Effector CD4-positive, alpha-beta T cell (primary cell): ENCODE measurements at places on chromosomes 13 and 19.

DNA sequence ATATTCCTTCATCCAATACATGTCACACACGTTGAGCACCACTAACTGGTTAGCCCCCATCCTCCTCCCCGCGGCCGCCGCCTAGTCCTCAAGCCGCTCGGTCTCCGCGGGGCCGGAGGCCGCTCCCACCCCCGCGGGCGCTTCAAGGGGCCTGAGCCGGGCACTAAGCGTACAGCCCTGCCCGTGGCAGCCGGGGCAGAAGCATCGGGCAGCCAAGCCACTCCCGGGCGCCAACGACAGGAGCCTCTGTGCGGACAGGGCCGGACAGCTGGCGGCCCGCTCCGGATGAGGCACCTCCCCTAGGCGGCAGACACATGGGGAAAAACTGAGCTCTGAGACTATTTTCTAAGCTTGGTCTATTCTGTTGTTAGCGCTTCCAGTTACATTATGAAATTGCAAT, 2.8 kb upstream of the ZNF543 start:
- no peak for DNase-seq

DNA sequence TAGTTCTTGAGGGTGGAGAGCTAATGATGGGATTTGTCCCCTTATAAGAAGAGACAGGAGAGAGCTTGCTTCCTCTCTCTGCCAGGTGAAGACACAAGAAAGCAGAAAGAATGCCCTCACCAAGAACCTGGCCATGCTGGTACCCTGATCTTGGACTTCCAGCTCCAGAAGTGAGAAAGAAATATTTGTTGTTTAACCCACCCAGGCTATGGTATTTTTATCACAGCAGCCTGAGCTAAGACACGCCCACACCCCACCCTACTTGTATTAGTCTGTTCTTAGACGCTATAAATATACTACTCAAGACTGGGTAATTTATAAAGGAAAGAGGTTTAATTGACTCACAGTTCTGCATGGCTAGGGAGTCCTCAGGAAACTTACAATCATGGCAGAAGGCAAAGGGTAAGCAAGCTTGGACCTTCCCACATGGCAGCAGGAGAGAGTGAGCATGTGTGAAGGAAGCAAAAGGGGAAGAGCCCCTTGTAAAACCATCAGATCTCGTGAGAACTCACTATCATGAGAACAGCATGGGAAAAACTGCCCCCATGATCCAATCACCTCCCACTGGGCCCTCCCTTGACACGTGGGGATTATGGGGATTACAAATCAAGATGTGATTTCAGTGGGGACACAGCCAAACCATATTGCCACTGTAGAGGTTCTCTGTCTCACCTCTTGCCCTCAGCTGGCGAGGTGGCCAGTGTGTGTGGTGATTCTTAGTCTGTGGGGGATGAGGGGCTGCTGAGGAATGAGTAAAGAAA, 57.4 kb upstream of the RCBTB2 start:
- no peak for DNase-seq

GRCh38 chr13:51364404-51365008, 25.0 kb downstream of the SERPINE3 start:
- no peak for DNase-seq

GRCh38 chr13:26919311-26919710, 158.7 kb upstream of the GPR12 start:
- DNase-seq, result no peak

- DNase-seq, result no peak
Measured at GRCh38 chr19:3608079-3608641, 1.5 kb upstream of the TBXA2R start.

- DNase-seq, result no peak
Measured at GRCh38 chr13:108980237-108980636, 350.8 kb downstream of the MYO16 start.

DNA sequence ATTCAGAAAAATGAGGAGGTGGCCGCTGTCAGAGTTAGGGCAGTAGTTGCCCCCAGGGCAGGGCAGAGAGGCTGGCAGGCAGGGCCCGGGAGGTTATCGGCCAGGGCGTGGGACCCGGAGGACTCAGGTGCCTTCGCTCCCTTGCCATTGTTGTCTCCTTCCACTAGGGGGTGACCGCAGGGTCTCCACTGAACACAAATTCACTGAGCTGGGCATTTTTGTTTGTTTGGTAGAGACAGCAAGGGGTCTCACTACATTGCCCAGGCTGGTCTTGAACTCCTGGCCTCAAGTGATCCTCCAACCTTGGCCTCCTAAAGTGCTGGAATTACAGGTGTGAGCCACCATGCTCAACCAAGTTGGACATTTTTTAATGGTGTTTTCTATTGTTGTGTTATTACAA, 25.1 kb downstream of the CARS2 start:
- DNase-seq, result no peak

DNA sequence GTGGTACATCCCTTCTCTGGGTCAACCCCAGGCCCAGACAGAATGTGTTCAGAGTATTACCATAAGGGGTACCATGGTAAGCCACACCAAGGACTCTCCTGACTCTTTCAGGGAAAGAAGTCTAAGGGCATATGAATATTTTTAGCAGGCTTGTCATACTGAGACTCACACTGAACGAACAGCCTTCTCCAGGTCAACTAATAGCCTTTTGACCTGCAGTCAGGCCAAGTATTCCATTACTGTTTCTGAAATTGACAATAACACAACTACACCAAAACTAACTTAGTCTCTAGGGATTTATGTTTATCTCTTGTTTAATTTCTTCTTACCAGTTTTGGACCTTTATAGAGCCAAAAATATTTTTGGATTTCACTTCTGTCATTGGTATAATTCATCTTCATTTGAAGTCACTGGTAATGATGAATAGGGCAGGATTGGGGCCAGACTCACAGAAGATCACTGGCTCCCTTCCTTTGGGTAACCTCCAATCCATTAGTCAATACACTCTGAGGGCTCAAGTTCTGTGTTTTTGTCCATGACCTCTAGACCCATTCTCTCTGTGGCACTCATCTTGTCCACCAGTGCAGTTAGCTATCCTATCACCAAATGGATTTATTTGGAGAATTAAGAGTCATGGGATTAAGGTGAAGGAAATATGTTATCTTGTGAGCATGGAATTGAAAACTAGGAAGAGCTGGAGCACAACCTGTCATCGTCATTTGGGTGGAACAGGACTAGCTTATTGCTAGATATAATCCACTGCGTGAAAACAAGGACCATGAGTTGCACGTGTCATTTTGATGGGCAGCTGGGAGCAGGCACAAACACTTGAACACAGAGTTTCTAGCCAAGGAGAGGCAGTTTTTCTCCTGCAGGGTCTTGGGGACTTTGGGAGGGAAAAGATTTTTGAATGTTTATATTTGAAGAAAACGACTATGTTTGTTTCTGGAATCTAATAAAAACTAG, 313.3 kb downstream of the DCLK1 start:
- DNase-seq, result no peak

DNA sequence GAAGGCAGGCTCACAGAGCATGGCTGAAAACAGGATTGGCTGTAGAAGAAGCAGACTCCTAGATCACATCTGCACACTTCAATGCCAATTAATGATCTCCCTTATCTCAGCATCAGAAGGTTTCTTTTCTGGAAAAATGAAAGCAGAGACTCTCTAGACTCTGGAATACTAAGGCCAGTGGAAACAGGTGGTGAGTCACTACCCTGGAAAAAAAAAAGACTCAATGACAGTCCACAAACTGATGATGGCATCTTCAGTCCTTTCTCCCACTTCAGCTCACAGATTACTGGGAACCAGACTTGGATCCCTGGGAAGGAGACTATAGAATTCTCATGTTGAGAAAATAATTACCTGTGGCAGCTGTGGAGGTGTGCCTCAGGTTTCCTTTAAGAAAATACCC, 47.5 kb upstream of the MBNL2 start:
- DNase-seq, result no peak

DNA sequence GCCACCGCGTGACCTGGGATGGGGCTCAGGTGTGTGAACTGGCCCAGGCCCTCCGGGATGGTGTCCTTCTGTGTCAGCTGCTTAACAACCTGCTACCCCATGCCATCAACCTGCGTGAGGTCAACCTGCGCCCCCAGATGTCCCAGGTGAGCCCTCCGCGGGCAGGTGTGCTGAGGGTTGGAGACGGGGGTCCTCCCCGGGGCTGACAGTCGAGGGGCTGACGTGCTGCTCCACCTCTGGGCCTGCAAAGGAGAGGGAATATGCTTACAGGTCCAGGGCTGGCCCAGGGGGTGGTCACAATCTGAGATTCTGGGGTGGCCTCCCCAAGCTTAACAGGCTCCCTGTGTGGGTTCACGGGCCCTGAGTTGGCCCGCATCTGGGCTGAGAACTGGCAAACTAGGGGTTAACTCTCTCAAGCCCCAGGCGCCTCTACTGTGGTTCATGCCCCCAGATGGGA, 386 bp downstream of the VAV1 start:
- no peak for DNase-seq

DNA sequence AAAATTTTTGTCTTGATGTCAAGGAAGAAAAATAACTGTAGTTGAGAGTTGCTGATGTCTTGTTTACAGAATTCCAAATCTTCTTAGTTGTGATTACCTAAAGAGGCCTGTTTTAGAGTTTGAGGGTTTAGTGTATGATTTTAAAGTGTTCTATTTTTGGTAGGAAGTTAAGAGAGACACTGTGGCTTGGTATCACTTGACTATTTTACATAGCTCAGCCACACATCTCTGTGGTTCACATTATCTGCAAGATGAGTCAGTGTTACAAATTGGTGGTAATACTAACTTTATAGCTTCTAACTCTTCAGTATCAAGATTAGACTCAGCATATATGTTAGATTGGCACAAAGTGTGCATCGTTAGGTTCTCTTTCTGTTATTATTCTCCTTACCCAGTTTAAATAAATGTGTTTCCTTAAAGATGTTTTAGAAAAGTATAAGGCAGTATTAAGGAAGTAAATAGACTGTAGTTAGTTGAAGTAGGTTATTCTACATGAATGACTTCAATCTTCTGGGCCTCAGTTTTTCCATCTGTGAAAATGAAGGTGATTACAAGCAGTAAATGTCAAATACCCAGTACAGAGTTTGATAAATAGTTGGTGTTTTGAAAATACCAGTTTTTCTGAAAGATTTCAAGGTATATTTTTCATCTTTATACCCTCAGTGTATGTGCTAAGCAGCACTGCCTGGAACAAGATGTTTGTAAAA, 33.4 kb downstream of the COG6 start:
- DNase-seq, result no peak

GRCh38 chr13:112057736-112058518, 9.0 kb upstream of the SOX1 start:
- DNase-seq, result no peak

GRCh38 chr13:79194727-79195126, 211.3 kb downstream of the RBM26 start:
- DNase-seq, result no peak

- DNase-seq, result no peak
Measured at GRCh38 chr13:90958866-90959265, 388.6 kb upstream of the MIR17HG start.

GRCh38 chr13:33918199-33918932, 100.4 kb downstream of the RFC3 start:
- no peak for DNase-seq

- DNase-seq, result no peak
Measured at GRCh38 chr13:78198419-78198818, 279.8 kb upstream of the EDNRB start.

DNA sequence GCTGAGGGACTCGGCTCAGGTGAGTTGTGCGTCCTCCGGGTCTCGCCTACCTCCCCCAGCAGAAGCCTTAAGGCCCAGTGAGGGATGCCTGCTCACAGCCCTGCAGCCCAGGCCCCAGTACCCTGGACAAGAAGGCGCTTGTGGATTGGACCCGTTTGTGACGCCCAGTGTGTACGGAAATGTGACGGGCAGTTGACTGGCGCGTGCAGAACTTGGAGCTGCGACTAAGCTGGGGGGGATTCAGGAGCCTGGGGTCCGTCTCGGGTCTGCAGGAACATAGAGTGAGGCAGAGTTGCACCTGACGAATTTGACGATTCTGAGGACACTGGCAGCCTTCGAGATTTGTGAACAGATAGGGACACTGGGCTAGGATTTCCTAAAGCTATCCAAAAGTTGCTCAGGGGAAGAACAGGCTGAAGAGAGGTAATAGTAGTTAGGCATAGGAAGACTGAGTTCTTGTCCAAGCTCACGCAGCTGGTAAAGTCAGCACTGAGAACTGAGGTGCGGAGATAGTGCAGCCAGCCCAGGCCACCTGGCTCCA, 519 bp downstream of the ZNF551 start:
- no peak for DNase-seq

DNA sequence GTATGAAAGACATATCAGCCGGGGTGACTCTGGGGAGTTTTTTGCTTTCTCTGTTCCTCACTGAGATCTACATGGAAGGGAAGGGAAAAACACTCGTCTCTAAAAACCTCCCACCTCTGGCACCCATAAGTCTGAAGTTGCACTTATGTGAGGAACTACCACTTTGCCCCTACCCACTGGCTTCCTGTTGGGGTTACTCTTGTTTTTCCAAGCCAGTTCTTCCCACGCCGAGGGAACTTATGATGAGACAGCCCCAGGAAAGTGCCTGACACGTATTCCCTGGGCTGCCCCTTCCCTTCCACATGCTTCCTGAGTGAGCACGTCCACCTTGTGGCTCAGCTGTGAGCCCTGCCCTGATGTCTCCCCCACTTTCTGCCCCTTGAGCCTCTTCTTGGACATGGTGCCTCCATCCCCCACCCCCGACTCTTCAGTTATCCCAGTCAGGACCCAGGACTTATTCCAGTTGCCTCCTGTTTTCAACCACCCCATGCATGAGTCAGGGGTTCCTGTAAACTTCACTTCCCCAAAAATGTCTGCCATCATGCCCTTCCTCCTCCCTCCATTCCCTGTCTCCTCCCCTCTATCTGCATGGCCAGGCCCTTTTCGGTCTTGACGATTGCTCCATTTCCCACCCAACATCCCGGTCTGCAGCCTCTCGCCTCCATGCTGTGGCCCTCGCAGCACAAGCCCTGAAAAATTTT, 5.1 kb upstream of the SIGLEC7 start:
- DNase-seq, result no peak

DNA sequence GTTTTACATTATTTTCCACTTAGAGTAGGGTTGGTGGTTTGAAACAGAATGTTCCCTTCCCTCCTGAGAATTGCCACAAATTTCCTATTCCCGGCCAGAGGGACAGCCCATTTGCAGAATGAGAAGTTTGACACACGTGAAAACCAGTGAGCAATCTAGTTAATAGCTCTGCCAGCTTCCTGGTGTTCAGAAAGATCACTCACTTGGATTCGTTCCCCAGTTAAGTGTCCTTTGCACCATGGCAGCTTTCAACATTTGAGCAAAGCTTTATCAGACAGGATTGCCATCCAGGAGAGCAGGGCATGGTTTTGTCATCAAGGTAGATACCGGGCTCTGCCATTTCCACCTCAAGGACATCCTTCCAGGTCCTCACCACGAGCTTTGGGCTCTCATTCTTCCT, 28.2 kb downstream of the RASL11A start:
- no peak for DNase-seq
